Pons (tissue), 1 donor: ENCODE measurements at places on chromosomes 5 and 9.

GRCh38 chr5:3004361-3005080 is 253.0 kb upstream of the IRX2 start:
- DNase-seq, result no peak

- DNase-seq, result no peak
These were observed 21.4 kb upstream of the ANXA2R start for GRCh38 chr5:43061352-43062075.

GRCh38 chr9:129482521-129483414 is 138.1 kb downstream of the C9orf50 start:
- DNase-seq, result peak; percentile 79

GRCh38 chr5:169222934-169223594 is 77.9 kb downstream of the SLIT3 start:
- no peak for DNase-seq

DNA sequence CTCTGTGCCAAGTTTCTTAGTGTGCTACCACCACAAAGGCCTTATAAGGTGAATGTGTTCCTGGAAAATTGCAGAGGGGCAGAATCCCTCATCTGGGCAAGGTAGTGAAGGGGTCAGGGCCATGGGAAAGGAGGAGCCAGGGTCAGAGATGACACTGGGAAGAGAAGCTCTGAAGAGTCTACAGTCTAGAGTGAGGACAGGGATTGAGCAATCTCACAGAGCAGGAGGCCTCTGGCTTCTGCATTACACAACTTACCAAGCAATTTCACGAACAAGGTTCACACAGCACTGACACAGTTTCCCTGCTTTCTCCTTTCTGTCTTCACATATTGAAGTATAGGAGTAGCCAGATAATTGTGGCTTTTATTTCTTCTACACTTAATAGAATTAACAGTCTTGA is 24.5 kb upstream of the IDNK start:
- no peak for DNase-seq

DNA sequence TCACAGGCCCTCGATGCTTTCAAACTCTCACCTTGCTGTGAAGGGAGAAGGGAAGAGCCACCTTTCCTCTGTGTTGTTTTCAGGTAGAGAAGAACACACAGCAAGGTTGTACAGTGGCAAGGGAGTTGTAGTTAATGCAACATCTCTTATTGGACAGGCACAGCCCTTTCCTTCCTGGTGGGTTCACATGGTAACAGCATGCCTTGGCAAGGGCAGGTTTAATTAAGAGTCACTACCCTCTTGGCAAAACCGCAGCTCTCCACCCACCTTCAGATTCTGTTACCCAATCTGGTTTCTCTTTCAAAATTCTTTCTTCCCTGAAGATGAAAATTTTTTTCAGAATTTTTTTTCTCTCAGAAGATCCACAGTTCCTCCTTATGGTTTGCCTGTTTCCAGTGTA is 253.1 kb downstream of the TLR4 start:
- DNase-seq, result no peak

DNA sequence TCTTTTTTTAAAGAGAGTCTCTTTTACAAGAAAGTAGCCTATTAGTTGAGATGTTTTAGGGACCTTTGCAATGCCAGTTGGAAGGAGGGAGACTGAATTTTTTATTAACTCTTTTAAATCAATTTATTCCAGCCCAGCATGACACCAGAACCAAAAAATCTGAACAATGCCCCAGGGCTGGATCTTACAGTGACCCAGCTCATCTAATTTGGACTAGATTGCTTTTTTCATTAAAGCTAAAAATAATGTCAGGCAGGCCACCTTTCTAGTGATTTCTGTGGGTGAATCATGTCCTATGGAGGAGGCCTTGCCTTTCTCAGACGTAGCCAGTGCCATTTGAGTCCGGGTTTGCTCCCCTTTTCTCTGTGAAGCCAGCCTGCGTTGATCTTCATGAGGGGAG is 38.8 kb downstream of the MAP1B start:
- no peak for DNase-seq

DNA sequence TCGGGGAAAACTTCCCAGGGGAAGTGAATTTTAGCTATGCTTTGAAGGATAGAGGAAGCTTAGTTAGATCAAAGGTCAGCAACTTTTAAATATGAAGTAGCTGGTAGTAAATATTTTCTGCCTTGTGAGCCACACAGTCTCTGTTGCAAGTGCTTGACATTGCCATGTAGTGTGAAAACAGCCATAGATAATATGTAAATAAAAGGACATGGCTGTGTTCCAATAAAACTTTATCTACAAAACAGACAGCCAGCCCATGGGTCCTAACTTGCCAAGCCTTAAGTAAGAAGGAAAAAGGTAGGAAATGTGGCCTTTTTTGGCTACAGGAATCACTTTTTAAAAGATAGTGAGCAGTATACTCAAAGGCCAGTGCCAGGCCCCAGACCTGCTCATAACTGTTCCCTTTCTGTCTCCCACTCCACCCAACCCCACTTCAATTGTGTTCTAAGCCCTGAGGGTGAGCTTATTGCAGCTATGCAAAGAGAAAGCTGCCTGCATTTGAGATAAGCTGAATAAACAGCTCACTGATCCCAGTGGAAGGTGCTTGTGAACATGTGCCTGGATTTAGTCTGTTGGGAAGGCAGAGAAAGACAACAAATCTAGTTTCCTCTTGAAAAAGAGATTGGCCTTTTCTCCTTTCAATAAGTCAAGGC is 113.0 kb upstream of the TRIM32 start:
- DNase-seq, result no peak

- DNase-seq, result no peak
These were observed 35.8 kb downstream of the RGS3 start for GRCh38 chr9:113499153-113499875.

GRCh38 chr9:4196376-4196775 is 103.5 kb downstream of the GLIS3 start:
- DNase-seq, result no peak

DNA sequence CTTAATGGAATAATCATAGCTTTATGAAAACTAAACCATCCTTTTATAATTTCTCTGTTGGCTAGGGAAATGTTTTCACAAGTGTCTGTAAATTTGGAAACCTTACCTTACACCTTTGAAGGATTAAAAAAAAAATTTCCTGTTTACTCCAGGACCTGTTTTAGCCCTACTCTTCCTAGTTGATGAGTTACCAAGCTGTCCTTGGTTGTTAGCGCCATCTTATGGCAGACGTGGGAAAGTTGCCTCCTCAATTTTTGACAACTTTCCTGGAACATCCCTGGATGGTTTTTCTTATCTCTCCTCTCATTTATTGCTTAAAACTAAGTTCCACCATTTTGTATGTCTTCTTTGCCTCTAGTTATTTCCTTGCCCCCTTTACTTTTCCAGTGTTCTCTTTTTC is 25.7 kb downstream of the ZSWIM6 start:
- DNase-seq, result no peak

DNA sequence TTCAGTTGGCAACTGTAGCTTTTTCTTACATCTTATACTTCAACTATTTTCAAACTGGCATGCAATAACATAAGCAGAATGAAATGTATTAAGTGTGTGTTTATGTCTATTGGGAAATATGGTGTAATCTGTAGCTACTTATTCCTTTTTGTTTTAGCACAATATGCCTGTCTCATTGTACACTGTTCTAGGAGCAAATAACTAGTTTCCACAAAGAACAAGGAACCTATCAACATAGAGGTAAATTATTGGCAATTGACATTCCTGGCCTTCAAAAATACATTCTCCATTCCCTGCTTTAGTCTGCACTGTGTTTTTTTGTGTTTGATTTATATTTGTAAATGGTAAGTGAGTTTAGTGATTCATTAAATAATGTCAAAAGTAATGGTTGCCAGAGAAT is 75.7 kb downstream of the FBXL7 start:
- DNase-seq, result no peak

GRCh38 chr5:64497386-64497785 is 8.4 kb upstream of the RGS7BP start:
- no peak for DNase-seq

DNA sequence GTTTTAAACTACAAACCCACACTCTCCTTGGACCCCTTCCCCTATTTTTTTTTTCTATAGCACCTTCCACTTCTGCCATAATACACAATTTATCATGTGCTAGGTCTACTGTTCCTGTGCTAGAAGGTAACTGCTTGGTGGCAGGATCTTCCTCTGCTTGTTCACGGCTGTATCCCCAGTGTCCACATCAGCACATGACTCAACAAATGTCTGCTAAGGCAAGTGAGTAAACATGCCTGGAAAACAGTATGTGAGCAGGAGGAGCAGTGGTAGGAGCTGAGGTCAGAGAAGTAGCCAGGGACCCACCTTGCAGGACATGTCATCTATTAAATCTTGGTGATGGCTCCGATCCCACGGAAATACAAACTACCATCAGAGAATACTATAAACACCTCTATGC is 79.4 kb downstream of the AUH start:
- DNase-seq, result no peak

DNA sequence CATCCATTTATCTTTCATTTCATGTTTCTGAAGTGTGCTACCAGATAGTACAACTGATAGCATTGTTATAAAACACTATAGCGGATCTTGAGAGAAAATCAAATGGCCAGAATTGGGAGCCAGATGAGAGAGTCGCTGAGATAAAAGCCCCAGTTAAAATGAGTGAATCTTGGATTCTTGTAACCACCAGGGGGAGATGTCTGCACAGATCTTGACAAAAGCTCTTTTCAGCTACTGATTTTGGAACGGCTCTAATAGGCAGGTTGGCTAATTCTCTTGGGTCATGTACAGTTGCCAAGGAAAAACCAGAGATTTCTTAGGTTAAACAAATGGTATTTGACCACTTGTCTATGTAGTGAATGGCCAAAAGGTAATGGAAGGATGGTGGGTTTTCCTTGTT is 21.7 kb downstream of the F2RL2 start:
- peak; percentile 80 for DNase-seq

DNA sequence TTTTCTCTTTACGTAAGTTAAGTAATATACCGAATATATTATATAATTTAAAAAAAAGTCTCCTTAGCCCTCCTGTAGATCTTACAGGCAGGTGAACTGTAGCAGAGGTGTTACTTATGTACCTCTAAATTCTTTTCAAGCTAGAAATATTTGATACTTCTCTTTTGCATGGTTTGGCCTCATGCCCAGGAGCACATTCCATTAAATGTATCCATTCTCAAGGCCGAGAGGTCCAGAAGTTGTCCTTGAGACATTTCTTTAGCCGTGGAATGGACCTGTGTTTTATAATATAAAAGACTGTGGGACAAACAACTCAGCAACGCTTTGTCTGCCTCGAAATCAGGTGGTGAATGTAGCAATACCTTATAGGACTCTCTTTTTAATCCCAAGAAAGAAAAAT is 184.5 kb downstream of the TRIO start:
- no peak for DNase-seq

DNA sequence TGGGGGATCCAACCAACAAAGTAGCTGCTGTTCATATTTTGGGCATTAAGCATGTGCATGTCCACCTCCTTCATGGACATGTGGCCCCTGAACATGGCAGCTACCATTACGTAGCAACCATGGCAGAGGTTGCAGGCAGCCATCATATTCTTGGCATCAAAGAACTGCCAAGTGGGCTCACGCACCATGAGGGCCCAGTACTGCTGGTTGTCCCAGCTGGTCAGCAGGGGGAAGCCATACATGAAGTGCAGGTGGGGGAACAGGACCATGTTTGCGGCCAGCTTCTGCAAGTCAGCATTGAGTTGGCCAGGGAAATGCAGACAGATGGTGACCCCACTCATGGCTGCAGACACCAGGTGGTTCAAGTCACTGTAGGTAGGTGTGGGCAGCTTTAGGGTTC is 9.5 kb downstream of the MTAP start:
- no peak for DNase-seq

DNA sequence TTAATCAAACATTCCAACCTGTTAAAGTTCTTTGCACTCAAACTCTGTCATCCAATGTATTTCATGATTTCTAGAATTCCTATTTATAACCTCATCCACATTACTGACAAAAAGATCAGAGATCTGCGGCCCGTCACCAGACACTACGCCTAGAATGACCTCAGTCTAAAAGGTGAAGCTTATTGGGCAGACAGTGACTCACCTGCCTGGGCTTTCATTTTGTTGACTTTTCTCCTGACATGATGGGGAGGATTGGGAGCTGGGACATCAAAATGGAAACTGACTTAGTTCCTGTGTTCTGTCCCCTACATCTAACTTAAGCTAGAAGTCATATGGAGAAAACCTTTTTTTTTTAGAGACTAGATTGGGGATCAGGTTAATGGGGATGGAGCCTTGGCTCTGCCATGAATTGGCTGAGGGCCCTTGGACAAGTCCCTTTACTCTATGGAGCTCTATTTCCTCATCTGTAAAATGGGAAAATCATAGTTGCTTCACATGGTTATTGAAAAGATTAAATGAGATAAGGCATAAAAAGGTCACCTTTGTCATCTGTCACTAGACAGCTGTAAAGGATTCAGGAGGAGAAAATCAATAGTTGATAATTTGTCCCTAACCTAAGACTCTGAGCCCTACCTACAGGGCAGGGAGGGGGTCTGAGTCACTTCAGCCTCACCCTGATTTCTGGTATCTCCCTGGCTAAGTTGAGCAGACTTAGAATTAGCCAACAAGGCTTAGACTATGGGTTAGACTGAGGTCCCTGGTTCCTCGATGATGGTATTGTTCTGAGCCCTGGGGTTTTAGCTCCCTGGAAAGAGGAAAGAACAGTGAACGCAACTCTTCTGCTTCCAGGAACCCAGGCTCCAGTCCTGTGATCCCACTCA is 224.8 kb upstream of the TBC1D2 start:
- no peak for DNase-seq

GRCh38 chr5:77642738-77643653 is 4.5 kb upstream of the OTP start:
- no peak for DNase-seq

DNA sequence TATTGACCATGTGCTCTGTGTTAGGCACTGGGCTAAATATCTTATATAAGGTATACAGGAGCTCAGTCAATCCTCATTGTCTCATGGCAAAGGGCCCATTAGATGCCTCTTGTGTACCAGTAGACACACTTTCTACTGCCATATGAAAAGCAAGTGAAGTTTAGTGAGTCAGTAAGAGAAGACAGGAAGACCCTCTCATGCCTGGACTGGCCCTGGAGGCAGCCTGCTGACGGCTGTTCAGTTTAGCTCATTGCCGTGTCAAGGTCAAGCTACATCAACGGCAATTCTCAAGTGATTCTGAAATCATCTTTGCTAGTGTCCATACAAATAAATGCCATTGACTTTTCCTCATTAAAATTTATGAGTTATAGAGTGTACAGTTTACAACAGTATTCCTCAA is 237.9 kb downstream of the IRX1 start:
- no peak for DNase-seq

DNA sequence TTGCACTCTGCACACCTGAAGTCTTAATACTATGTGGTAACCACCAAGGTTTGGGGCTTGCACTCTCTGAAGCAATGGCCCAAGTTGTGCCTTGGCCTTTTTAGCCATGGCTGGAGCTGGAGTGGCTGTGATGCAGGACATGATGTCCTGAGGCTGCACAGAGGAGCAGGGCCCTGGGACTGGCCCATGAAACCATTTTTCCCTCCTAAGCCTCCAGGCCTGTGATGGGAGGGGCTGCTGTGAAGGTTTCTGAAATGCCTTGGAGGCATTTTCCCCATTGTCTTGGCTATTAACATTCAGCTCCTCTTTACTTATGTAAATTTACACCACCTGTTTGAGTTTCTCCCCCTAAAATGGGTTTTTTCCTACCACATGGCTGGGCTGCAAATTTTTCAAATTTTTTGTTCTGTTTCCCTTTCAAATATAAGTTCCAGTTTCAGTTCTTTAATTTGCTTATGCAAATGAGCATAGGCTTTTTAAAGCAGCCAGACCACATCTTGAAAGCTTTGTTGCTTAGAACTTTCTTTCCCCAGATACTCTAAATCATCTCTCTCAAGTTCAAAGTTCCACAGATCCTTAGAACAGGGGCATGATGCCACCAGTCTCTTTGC is 237.4 kb upstream of the DMAC1 start:
- no peak for DNase-seq
